Coronary artery (tissue), 2 donors: ENCODE measurements at places on chromosomes 7 and 10.

DNA sequence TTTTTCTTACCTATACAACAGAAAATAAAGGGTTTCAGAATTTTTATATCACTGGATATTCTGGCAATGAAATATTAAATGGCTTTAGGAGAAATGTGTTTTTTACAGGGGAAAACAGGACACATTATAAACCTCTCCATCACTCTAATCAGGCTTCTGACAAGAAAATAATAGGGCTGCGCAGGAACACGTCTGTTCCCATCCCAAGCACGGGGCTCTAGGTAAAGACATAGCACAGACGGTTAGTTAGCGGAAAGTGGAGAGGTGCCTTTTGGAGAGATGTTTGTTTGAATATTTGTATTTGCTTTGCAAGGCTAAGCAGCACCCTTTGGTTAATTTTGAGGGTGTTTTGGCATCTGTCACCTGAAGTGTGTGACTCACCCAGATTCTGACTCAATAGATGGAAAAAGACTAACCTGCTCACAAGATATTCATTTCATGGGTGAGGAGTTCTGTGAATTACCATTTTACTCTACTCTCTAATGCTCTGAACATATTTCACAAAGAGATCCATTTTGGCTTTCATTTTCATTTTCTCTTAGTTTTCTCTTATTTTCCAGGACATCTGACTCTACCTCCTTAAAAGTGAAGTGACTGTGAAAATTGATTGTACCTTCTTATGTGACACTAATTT lies 174.5 kb upstream of the AKR1E2 start:
- DNase-seq = no peak

DNA sequence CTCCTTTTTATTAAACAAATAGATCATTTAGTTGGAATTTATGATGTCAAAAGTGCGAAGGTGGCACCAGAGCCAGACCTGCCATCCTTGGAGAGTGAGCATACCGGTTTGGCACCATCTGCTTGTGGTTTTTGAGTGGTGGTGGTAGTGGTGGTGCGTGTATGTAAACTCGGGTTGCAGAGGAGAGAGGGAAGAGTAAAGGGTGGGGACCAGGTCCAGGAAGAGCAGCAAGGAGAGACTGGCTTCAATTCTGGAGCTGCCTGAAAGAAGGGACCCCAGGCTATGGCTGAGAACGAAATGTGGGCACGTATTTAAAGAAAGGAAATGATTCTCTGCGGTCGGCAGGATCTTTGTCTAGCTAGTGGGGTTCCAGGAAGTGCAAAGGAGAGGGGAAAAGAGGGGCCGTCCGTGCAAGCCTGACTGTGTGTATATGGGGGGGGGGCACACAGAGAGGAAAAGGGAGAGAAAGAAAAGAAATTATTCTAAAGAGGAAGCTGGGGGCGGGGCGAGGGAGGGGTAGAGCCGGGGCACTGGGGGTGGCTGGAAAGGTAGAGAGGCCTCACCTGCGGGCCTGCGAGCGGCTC lies 448 bp upstream of the GOLGA7B start:
- DNase-seq = no peak

GRCh38 chr7:129213828-129214227 lies 11.0 kb upstream of the AHCYL2 start:
- DNase-seq = no peak

- no peak for DNase-seq
These were observed 64.0 kb upstream of the CTTNBP2 start for GRCh38 chr7:117937049-117937752.

- DNase-seq = no peak
These were observed 46.4 kb downstream of the CREB5 start for GRCh38 chr7:28458732-28459131.

DNA sequence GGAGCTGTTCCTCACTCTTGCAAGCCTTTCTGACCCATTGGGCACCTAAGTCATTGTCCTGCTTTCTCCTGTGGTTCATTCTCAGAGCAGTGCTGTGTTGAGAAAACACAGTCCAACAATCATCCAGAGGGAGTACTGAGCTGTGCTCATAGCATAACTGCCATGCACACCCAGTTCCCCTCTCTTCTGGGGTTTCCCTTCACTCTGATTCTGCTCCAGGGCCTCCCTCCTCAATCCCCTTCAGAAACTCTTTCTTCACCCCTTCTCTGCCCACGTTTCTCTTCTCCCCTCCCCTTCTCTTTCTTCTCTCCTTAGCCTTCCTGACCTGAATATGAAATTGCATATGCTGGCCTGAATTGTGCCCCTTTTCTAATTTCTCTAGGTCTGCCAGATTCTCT lies 155.8 kb downstream of the AOAH start:
- DNase-seq = no peak

GRCh38 chr7:44724276-44724675 lies 24.4 kb upstream of the ZMIZ2 start:
- DNase-seq = no peak

- DNase-seq = no peak
These were observed 194.7 kb upstream of the SEMA3A start for GRCh38 chr7:84389242-84389641.

GRCh38 chr7:15554081-15554480 lies 7.7 kb downstream of the AGMO start:
- DNase-seq = no peak
